Activated CD4-positive, alpha-beta T cell treated with anti-CD3 and anti-CD28 coated beads, Interleukin-10, Interleukin-2, amounts not matched to agents 100 ng/mL and 50 ng/mL, durations not matched to agents 16 hours and 8 hours (primary cell): ENCODE measurements at places on chromosomes 1 and 21.

GRCh38 chr1:157916887-157917570, 75.4 kb upstream of the CD5L start:
- DNase-seq = no peak

- DNase-seq = no peak
Observed at GRCh38 chr1:101603726-101604125, 366.9 kb downstream of the S1PR1 start.

GRCh38 chr1:200733907-200734306, 4.8 kb upstream of the CAMSAP2 start:
- peak; percentile 32 for DNase-seq

- no peak for DNase-seq
Observed at GRCh38 chr1:186154651-186155050, 220.4 kb downstream of the TPR start.

DNA sequence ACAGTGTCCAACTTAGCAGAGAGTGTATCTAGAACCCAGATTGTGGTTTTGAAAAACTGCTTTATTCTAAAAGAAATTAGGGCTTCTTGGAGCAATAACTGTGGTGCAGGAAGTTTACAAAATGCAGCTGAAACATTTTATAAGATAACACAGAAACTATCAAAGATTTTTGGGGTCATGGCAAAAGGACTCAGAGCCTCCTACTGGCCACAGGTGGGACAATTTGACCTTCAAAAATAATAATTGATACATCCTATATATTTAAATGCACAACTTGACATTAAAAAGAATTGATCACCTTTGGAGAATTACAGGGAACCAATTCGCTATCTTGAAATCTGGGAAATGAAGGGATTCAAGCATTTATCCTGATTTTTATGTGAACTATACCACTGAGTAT, 235.2 kb downstream of the RPS6KC1 start:
- DNase-seq = no peak

DNA sequence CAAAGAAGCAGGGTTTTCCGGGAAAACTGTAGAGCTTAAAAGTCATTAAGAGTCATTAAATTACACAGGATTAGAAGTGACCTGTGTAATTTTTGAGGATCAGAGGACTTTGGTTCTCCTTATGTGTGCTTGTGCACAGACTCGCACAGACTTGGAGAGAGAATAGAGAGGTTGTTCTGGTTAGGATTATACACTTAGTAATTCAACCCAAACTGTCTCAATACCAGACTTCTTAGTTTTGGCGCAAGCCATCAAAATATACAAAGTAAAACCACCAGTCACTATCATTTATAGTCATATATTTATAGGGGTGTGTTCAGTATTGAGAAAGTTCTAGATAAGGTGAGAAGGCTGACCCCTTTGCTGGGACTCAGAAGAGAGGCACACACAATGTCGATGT, 112.3 kb downstream of the HLX start:
- DNase-seq = no peak

DNA sequence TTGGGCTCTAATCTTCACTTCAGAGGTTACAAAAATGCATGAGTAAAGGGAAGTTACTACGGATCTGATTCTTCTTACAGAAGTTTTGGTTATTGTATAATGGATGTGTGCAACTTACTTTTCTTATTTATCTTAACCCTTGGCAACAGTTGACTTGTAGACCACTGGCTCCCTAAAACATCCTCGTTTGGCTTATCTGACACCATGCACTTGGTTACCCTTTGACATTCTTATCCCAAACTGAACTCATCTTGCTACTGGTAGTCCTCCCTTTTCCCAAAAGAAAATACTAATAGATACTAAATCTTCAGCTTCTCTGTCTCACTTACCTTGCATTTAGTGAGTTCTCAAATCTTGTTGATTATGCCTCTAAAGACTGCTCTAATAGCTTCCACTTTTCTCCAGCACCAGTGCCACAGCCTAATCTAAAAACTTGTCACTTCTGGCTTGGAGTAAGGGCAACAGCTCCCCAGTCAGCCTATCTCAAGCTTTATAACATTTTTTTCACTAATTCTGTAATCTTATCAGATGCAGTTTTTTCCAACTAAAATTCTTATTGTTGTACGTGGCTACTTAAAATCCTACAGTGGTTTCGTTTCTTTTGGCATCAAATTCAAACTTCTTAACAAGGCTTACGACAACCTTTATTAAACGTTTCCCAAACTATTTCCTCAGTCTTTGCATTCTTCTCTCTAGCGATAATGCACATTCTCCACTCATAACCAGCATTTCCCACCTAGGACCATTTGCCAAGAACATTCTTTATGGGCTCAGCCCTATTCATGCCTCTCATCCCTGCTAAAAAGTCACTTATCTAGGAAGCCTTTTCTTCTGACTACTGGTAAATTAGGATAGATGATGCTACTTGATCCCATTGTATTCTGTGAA, 204.2 kb downstream of the KCNT2 start:
- DNase-seq = no peak

GRCh38 chr1:94634977-94635416, 93.4 kb upstream of the F3 start:
- DNase-seq = no peak

GRCh38 chr1:202122639-202123335, at the start of gene GPR37L1:
GPR37L1 (plus strand) TSS chr1:202122917; CDS start chr1:202122964, 47 bp downstream.
- no peak for DNase-seq

DNA sequence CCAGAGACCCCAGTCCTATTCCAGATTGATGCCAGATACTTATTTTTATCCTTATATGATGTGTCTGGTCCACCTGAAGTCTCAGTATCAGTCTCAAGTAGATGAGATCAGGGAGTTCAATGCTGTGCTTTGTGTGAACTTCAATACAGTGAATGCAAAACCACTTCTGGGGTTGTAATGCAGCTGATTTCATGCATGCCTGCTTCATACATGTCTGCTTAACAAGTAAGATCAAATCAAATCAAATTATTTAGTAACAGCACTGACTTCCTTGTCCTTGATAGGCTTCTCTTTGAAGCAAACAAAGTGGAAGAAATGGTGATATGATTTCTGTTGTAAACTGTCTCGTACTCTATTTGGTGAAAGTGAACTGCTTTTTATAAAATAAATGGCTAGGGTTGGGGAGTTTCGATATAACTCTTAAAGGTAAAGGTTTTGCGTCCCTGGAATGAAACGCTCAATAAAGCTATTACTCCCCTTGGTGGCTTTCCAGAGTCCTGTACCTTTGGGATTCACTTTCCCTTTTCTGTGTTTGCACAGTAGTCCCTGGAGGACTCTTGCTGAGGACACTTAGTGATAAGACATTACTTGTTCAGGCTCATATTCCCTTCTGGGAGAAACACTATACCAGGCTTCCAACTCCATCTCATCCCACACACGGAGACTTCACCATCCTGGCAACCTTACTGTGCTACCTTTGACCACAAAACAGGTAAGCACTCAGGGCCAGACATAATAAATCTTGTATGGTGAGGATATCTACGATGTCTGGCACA, 59.3 kb downstream of the FH start:
- DNase-seq = no peak

DNA sequence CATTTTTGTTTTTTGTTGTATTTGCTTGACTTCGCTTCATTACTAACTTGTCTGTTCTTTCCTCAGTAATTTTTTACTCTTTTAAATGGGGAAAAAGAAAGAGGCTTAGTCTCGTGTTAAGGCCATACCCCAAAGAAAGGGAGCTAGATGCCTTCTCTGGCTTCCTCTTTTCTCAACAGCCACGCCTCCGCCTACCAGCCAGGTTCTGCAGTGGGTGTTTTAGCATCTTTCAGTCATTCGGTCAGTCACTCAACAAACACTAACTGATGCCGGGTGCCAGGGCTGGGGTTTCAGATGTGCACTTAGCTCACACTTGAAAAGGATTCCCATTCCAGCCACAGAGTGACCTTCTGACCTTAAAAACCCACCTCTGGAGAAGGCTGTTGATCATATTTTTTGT, 46.3 kb upstream of the VAV3 start:
- no peak for DNase-seq

DNA sequence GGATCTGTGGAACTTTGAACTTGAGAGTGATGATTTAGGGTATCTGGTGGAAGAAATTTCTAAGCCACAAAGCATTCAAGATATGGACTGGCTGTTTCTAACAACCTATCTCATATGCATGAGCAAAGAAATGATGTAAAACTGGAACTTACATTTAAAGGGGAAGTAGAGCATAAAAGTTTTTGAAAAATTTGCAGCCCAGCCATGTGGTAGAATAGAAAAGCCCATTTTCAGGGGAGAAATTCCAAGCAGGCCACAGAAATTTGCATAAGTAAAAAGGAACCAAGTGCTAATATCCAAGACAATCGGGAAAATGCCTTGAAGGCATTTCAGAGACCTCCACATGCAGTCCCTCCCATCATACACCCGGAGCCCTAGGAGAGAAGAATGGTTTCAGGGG, 15.7 kb downstream of the RIIAD1 start:
- DNase-seq = no peak

GRCh38 chr1:70554341-70554740, 143.3 kb downstream of the CTH start:
- DNase-seq = no peak

DNA sequence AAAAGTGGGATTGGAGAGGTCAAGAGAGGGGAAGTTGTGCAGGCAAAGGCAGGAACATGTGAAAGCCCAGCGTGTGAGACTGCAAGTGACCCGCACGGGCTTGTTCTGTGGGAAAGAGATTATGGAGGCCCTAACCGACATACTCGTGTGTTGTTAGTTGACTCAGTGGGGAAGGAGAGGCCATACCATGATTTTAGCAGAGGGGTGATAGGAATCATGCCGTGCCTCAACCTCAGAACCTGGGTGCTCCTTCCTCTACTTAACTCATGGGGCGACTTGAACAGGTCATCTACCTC, 19.3 kb downstream of the PGLYRP3 start:
- no peak for DNase-seq

- peak; percentile 31 for DNase-seq
Observed at GRCh38 chr1:199684686-199685273, 342.7 kb upstream of the NR5A2 start.

DNA sequence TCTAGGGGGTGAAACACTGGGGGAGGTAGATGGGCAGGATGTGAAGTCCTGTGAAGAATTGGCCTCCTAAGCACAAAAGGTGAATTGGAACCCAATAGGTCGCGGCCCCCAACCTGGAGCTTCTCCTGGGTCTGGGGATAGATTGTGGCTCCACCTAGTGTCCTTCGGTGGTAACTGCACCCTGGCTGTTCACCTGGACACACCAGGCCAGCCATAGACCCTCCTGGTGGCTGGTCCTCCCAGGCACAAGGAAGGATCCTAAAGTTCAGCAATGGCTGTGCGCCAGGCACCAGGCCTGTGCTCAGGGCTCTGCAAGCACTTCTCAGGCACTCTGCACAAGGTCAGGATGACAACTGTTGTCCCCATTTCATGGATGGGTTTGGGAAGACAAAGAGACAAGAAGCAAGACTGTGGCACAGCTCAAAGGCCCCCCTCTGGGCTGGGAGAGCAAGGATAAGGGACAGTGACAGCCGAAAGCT, 13.5 kb downstream of the ESPN start:
- peak; percentile 79 for DNase-seq

DNA sequence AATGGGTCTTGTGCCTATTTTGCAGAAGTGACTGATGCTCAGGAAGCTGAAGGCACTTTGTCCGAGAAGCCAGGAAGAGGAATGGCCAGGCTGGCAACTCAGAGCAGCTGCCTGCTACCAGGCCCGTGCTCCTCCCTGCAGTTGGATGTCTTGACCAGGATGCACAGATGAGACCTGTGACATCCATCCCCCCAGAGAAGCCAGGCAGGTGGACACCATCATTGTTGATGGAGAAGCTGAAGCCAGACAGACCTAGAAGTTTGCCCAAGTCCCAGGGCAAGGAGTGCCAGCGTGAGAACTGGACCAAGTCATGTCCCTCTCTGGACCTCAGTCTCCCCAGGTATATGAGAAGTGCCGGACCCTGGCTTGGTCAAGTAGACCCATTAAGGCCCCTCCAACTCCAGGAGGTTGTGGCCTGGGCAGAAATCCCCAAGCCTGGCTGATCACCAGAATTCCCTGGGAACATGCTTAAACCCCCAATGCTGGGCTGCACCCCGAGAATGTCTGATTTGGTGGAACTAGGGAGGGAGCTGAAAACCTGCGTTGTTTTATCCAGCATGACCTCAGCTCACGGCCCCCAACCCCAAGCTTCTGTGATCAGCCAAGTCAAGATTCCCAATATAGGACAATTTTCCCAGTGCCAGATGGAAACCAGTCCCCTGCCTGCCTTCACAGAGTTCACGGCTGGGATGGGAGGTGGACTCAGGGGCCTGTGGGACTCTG, 82.4 kb downstream of the CAMK2N1 start:
- DNase-seq = no peak

- DNase-seq = peak; percentile 61
Observed at GRCh38 chr21:42997053-42997452, 22.7 kb downstream of the PKNOX1 start.

- no peak for DNase-seq
Observed at GRCh38 chr1:228367798-228368791, 38.5 kb downstream of the TRIM11 start.

- peak; percentile 53 for DNase-seq
Observed at GRCh38 chr1:202571719-202572339, 138.4 kb downstream of the SYT2 start.

DNA sequence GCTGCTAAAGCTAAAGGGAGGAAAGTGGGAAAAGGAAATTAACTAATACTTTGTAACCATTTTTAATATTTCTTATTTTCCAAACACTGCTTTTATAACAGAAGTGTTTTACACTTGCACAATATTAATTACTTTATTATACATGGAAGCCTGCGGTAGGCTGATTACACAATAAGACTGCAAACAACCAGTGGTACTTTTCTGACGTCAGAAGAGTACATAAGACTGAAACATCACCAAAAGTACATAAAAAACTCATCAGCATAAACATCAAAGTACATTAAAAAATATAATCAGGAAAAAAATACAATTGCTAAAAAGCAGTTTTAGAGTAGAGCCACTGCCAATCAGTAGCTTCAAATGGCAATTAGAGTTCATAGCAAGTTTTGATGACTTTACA, 4.6 kb downstream of the ZNF281 start:
- no peak for DNase-seq

- no peak for DNase-seq
Observed at GRCh38 chr1:193514397-193514796, 328.0 kb upstream of the B3GALT2 start.

- peak; percentile 37 for DNase-seq
Observed at GRCh38 chr1:35097224-35097623, 18.0 kb downstream of the ZMYM1 start.

- no peak for DNase-seq
Observed at GRCh38 chr1:53590531-53591515, 131.6 kb downstream of the DMRTB1 start.

GRCh38 chr1:213399695-213400094, 348.7 kb downstream of the RPS6KC1 start:
- DNase-seq = no peak
